ENCODE measurements at places on chromosomes 2 and 18. TPM values are rescaled to one million over a fixed set of nuclear protein-coding genes. Genes with fewer than 3 reads are reported as not detected.

GRCh38 chr2:46481198-46482193 is 2.1 kb downstream of the TMEM247 start:
- DNase-seq: no peak

- DNase-seq: no peak
Observed at GRCh38 chr2:96888072-96889011, 18.5 kb upstream of the SEMA4C start.

- DNase-seq: no peak
Observed at GRCh38 chr18:38464024-38464423, 898.4 kb upstream of the CELF4 start.

- DNase-seq: no peak
Observed at GRCh38 chr2:225040856-225041206, 1.4 kb downstream of the DOCK10 start.

- DNase-seq: no peak
Observed at GRCh38 chr2:19751631-19752030, 150.2 kb downstream of the TTC32 start.

The TRIP12 gene
- polyA plus RNA-seq: 182 TPM

- DNase-seq: no peak
Observed at GRCh38 chr2:84796798-84797197, 84.1 kb downstream of the TRABD2A start.

DNA sequence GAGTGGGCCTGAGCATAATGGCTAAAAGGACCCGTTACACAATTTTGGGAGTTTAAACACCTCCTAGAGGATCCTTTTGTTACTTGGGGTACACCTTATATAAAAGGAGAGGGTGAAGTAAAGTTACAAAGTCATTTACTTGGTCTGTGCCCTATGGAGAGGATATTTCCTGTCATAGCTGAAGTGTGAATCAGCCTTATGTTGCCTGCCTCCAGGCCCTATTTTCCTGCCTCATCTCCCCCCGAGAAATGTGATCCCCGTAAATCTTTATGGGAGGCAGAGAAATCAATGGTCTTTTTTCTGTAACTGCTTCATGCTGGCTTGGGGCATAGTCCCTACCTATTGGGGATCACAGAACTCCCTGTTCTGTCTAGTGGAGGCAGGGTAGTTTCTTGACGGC is 906.6 kb downstream of the DSC3 start:
- DNase-seq: no peak

The C2orf78 gene
- polyA plus RNA-seq: not detected

The PSTPIP2 gene
- polyA plus RNA-seq: 9.1 TPM

The ASB18 gene
- not detected for polyA plus RNA-seq

GRCh38 chr18:55780586-55781071 is 192.6 kb upstream of the TCF4 start:
- no peak for DNase-seq

DNA sequence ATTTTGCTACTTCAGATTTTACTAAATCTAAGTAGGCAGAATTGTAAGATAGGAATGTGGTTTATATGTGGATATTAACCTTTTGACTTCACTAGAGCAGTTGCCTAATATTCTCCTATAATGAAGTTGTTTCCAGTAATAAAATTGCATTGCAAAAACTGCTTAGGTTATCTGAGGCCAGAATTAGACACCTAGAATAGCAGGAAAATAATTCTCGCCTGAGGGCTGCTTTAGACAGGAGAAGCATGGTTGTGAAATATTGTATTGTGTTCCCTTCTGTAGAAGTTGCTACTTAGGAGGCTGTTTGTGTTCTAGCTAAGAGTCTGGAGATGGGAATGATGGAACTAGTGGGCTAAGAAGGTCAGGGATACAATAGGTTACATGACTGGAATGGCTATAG is 146.3 kb downstream of the PLCL1 start:
- DNase-seq: no peak

The LBX2 gene
- polyA plus RNA-seq: 5.3 TPM

- no peak for DNase-seq
Observed at GRCh38 chr2:18046017-18046416, 167.6 kb downstream of the KCNS3 start.

The RUFY4 gene
- polyA plus RNA-seq: 0.09 TPM

DNA sequence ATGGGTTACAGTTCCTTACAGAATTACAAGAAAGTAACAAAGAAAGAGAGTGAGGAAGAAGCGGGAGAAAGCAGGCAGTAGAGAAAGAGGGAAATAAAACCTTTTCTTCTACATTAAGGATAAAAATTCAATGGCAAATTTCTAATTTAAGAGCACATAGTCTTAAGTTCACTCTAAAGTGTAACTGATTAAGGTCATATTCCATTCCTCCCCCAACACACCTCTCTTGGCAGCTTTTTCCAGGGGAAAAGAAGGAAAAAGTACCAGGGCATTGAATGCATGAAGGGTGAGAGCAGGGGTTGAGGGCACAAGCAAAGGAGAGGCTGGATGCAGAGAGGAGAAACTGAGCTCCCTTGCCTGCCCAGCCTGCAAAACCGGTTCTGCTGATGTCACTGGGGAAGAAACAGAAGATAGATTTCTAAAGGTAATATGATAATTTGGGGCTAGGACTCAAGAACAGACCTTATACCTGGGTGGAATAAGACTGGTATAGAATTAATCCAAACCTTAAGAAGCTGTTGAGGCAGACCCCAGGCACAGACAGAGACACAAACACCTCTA is 4.6 kb downstream of the ACMSD start:
- DNase-seq: no peak

DNA sequence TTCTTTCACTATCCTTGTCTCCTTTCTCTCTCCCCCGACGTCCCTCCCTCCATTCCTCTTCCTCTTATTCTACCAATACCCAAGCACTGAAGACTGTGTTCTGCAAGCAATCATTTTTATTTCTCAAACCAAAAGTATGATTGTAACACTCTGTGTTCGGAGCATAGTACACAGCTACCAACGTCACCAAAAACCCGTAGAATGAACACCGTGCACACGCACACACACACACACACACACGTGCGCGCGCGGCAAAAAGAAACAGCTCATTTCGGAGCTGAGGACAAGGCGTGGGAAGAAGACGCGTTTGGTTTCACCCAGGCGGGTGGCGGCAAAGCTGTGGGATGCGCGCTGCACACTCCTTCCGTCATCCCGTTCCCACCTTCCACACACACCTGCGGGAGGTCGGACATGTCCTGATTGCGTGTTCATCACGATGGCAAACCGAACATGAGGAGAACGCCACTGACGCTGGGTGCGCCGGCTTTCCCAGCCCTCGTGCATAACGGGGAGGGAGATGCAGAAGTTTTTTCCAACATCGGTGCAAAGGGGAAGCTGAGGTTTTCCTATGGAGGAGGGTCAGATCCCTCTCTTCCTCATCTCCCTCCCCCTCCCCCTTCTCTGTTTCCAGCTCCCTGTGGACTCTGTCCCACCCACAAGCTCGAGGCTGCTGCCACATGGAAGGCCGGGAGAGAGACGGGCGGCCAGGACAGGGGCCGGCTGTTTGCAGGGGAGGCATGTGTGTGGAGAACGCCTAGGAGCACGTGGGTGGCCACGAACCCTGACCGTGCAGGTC is 20.4 kb downstream of the MBP start:
- no peak for DNase-seq

- no peak for DNase-seq
Observed at GRCh38 chr2:67503066-67503795, 106.1 kb downstream of the ETAA1 start.

The C2orf80 gene
- polyA plus RNA-seq: 0.23 TPM

- DNase-seq: no peak
Observed at GRCh38 chr18:75116165-75116564, 92.8 kb downstream of the PTGR3 start.

GRCh38 chr2:73177645-73178255 is 24.6 kb upstream of the NOTO start:
- no peak for DNase-seq

The TAF4B gene
- 6.0 TPM for polyA plus RNA-seq

DNA sequence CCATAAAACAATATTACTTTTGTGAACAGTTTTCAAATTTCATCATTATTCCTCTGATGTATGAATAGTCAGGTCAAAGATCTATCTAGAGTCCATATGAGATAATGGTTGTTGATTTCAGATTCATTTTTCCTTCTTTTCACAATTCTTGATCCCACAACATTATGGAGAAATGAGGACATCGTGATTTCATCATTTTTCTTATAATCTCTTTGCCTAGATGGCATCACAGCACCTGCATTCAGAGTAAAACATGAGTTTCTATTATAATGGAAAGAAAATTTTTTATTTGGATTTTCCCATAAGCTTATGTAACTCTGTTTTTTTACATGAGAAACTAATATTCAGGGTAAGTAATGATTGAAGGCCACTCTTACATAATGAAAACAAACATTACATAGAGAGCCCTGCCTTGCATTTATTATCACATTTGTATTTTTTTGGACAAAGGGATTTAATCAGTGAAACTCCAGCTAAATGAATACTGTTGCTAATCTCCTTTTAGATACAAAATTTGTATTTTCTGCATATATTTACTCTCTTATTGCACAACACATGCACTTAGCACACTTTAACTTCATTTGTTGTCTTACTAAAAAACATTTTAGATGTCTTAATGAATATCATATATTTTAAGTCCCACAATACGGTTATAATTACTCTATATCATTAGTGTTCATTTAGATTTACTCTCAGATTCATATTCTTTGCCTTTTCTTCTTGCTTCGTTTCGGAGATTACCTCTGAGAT is 188.4 kb upstream of the KYNU start:
- no peak for DNase-seq

The BCS1L gene
- 49.1 TPM for polyA plus RNA-seq

The CPLX4 gene
- 0.16 TPM for polyA plus RNA-seq
